Astrocyte of the hippocampus (primary cell): ENCODE measurements at places on chromosomes 2 and 18.

DNA sequence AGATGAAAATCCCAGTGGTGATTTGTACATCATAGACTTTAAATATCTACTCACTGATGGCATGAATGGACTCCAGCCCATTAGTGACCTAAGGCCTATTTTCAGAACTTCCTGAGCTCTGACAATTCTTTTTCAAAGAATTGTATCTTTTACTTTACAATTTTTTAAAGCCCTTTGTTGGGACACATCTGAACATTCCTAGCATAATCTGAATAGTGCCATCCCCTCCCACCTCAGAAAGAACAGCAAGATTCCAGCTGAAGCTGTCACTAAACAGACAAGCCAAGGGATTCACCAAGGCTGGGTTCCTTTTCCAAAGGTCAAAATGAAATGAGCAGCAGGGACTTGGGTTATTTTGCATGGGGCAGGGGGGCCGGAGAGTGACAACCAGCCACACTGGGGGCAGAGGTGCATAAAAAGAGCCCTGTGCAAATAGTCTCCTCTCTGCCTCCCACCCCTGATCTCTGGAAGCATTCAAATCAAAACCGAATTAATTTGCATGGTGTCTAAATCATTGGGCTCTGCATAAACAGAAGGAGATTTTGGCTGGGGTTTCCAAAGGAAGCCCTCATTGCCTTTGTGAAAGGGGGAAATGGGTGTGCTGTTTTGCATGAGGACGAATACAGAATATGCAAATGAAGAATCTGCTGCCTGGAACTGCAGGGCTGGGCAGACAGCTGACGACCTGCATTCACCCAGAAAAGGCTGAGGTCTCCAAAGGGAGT is 17.2 kb downstream of the EPHA4 start:
- DNase-seq = peak; percentile 39

- DNase-seq = peak; percentile 13
Observed at GRCh38 chr2:72414137-72414760, 266.6 kb upstream of the CYP26B1 start.

DNA sequence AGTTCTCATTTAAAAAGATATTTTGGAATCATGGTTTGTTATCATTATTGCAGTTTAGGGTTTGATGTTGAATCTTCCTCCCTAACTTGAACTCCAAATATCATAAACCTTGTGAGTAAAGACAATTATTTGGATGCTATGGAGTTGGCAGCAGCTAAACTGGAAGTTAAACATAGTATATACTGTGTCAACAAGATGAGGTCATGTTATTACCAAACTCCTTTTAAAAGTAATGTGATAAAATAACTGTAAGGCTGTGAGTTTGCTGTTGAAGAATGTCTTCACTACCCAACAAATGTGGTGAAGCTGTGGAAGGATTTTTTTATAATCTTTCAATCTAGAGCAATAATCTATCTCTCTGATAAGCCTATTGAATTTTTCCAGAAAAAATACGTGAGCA is 16.0 kb downstream of the DNAH6 start:
- DNase-seq = no peak

GRCh38 chr2:48434101-48434500 is 95.9 kb upstream of the STON1 start:
- DNase-seq = no peak

DNA sequence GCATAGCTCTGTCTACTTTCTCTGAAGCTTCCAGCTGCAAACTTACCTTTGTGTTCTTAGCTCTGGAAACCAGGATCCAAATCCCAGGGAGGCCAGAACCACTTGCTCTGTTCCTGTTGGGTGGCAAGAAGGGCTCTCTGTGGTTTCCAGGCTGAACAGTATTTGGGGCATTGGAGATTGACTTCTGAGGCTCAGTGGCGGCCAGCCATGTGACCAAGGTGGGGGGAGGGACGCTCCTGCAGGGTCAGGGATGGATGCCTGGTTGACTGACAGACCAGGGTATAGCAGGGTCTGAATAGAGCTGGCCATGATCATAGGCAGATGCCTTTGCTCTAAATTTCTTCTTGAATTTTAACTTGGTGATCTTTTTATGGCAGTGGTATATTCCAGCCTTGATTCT is 15.1 kb downstream of the SLC4A5 start:
- DNase-seq = no peak
